ENCODE measurements at places on chromosomes 2 and 18. TPM values are rescaled to one million over a fixed set of nuclear protein-coding genes. Genes with fewer than 3 reads are reported as not detected.

The ALLC gene
- total RNA-seq: not detected

The GPR55 gene
- total RNA-seq: 8.3 TPM

The GLI2 gene
- total RNA-seq: not detected

The ALPI gene
- not detected for total RNA-seq

The GRHL1 gene
- 3.7 TPM for total RNA-seq

The CFC1 gene
- not detected for total RNA-seq
